ENCODE measurements at places on chromosomes 16 and 17.
A peak's percentile ranks its signal among the peaks of the same experiment; 100 is the strongest.

- DNase-seq, result no peak
These were observed 40.8 kb downstream of the MRTFB start for GRCh38 chr16:14111713-14112538.

GRCh38 chr16:87051526-87052320, 265.5 kb downstream of the C16orf95 start:
- no peak for DNase-seq

DNA sequence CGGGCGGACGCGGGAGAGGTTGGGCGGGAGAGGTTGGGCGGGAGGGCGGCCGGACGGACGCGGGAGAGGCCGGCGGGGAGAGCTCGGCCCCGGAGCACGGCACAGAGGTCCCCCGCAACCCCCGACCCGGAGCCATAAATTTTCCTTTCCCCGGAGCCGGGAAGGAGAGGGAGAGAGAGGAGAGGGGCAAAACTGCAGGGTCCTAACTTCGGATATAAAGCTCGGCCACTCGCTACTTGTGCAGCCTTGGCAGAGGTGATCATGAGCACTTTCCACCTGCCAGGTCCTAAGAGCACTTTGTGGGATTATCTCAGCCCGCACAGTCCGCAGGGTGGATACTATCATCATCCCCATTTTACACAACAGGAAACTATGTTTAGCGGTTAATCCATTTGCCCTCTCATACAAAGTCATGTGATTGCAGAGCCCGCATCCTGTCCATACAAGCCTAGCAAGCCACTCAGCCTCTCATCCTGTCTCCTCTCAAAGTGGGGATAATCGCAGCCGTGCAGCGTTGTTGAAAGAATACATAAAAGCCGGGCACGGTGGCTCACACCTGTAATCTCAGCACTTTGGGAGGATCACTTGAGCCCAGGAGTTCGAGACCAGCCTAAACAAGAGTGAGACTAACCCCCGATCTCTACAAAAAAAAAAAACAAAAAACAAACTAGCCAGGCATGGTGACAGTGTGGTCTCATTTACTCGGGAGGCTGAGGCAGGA, 780 bp upstream of the DCAKD start:
- no peak for DNase-seq

DNA sequence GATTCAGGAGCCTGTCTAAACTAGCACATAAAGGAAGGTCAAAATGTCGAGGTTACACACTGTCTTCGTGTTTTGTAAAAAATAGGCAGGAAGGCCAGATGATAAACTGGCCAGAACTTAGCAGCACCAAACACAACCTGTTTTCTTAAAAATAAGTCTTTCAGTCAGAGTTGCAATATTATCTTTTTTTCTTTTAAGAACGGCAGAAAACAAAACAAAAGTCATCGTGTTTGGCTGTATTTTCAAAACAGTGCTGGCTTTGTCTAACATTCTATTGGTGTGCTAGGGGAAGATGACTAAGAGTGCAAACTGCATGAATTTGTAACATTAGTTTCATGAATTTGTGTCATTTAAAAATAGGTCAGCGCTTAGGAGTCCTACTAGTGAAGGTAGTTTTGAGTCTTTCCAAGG, 5.3 kb downstream of the MAF start:
- DNase-seq, result no peak

DNA sequence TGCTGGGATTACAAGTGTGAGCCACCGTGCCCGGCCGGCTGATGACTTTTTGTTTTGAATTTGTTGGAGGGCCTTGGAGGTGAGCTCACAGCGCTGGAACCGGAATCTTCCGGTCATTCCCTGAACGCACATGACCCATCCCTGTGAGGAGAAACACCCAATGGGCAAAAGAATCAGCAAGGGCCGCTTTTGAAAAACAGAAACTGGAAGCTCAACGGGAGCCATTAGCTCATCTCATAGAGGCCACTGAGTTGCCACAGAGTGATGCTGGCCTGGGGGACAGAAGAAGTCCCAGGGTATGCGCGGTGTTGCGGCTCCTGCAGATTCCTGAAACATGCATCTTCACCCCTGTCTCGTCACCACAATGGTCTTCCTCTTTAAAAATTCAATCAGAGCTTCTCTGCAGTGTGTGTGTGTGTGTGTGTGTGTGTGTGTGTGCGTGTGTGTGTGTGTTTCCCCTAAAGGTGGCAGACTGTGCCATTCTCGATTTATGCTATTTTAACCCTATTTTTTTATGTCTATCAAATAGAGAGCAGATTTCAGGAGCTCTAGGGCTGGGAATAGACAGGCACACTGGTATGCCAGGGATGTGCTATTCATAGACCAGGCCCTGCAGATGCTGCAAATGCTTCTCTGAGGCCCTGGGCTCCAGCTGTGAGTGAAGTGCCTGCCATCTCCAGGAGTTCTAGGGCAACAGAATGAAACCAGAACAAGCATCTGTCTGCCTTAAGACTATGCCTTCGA, 68.3 kb downstream of the MARCHF10 start:
- peak; percentile 9 for DNase-seq

DNA sequence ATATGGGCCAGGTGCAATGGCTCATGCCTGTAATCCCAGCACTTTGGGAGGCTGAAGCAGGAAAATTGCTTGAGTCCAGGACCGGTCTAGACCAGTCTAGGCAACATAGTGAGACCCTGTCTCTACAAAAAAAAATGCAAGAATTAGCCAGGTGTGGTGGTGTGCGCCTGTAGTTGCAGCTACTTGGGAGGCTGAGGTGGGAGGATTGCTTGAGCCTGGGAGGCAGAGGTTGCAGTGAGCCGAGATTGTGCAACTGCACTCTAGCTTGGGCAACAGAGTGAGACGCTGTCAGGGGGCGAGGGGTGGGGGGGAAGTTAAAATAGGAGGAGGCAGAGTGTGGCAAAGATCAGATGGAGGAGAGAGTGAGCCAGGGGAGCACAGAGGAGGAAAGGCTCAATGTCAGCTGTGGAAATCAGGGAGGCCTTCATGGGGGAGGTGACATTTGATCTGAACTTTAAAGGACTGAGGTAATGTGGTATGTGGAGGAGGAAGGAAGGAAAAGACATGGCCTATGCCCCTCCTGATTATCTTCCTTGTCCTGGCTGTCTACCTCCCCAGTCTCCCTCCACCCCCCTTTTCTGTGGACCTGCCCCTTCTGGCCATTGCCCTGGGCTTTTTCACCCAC, 4.7 kb upstream of the GOT2 start:
- no peak for DNase-seq

GRCh38 chr16:4393240-4393600, 21.6 kb downstream of the VASN start:
- no peak for DNase-seq

- no peak for DNase-seq
These were observed 22.5 kb downstream of the ATPAF2 start for GRCh38 chr17:18016426-18016825.

- no peak for DNase-seq
These were observed 2285.3 kb downstream of the TP53TG3F start for GRCh38 chr16:35744726-35745125.

DNA sequence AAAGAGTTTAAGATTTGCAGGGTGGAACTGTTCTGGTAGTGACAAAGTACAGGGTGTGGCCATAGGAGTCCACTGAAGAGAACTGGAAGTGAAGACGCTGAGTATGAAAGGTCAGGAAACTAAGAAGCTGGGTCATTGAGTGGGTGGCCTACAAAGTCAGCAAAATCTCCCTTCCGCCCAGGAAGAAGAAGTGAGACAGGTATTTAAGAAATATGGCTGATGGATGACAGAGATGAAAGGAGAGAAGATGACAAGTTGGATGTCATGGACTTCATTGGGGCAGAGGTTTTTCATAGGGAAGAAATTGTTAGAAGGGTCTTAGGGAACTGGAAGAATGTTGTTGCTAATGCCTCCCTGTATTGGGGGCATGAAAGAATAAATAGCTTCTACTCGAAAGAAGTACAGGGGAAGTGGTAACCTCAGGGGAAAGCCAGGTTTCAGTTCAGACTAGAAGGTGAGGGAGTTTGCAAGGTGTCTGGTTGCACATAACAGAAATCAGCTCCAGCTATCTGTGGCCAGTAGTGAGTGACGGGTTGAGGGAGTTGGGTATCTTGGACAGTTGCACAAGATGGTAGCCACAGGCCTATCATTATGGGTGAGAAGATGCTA, 33.6 kb upstream of the MED13 start:
- no peak for DNase-seq

DNA sequence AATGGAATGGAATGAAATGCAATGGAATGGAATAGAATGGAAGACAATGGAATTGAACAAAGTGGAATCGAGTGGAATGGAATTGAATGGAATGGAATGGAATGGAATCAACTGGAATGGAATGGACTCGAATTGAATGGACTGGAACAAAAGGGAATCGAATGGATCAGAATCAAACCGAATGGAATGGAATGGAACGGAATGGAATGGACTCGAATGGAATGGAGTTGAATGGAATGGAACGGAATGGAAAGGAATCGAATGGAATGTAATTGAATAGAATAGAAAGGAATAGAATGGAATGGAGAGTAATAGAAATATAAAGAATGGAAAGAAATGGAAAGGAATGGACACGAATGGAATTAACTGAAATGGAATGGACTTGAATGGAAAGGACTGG, 475.2 kb upstream of the WSB1 start:
- DNase-seq, result no peak

DNA sequence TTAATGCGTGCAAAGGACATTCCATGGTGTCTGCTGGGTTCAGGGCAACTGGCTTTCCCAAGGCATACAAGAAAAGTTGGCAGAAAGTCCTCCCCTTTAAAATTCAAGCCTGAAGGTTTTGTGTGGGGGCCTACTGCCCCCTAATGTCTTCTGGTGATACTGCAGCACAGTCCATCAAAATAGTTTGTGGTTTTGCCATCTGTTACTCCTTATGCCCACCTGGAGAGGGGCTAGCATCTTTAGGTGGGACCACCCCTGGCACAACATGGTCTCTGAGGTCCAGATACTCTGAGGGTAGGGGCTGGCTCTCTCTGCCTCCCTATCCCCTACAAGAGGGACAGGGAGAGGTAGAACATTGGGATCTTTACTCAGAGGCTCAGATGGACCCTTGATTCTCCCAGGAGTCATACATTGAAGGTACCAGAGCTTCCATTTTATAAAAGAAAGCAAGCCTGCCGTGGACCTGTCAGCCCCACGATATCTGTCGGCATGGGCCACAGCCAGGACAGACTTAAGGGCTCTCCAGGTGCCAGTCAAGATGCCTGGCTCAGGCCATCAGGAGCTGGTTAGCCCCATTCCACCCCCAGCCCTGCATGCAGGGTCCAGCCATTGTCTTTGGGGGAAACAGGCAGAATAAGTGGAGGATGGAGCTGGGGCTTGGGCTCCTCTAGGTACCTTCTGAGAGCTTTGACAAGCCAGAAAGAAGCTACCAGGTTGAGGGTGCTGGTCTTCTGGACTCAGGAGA, 6.3 kb downstream of the ESRP2 start:
- peak; percentile 35 for DNase-seq

DNA sequence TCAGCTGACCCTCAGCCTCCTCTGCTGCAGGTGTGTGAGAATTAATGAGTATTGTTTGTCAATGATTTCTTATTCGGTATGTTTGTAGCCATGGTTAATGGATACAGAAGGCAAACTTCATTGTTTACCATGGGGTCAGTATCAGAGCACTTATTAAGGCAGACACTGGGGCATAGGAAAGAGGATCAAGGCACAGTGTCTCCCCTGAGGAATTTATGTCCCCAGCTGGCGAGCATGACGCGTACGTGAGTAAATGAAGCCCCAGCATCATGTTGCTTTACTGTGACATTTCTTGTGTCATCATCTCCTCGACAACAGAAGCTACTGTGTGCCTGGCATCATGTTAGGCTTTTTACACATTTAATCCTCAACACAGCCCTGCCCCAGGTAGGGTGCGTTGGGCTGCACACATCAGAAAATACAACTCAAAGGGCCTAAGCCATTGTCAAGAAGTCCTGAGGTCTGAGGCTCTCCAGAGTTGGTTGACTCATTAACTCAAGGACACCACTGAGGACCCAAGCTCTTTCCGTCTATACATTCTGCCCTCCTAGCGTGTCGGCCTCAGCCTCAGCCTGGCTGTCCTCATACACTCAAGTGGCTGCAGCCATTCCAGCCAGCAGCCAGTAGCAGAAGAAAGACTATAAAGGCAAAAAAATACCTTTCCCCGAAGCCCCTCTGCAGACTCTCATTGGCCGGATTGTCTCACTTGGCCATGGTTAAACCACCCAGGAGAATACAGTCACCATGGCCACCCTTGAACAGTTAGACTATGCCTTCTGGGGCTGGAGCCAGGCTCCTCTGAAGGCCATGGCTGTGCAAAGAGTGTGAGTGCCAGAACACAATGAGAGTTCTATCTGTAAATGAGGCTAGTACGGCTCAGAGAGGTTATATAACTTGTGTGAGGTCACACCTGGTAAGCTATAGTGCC, 13.9 kb upstream of the ZCCHC14 start:
- DNase-seq, result no peak

DNA sequence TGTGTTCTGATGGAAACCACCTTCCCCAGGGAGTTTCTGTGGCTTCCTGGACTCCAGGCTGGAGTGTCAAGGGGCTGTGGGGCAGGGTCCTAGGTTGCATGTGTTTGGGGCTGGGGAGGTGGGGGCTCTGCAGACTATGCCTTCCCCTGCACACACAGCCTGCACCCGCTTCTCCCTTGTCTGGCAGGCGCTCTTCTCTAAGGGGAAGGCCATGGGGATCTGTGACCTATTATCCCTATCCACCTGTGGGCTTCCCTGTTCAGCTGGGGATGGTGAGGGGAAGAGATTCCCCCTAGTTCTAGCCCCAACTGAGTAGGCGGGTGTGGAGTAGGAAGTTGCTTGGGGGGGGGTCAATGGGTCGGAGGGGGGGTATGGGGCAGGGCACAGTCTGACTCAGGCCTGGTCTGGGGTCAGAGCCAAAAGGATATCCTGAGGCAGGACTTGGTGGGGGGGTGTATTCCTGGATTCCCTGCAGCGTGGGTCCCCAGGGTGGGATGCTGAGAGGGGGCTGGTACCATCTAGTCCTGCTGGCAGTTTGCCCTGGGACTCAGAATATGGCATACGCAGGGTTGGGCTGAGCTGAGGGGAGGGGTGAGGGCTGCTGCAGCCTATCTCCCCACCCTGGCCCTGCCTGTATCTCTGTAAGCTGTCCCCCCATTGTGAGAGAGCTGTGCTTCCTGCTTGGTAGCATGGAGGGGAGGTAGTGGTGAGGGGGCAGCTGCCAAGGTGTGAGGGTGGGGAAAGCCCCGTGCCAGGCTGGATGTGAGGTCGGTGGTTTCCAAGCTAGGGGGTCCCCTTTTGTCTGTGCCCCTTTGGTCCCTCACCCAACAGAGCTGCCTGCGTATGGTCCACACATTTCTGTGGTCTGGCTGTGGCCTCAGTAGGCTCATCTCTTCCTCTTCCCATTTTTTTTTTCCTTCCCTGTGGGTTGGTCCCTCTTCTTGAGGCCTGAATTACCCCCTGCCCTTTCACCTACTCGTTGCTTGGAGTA, 14.7 kb downstream of the RARA start:
- no peak for DNase-seq

DNA sequence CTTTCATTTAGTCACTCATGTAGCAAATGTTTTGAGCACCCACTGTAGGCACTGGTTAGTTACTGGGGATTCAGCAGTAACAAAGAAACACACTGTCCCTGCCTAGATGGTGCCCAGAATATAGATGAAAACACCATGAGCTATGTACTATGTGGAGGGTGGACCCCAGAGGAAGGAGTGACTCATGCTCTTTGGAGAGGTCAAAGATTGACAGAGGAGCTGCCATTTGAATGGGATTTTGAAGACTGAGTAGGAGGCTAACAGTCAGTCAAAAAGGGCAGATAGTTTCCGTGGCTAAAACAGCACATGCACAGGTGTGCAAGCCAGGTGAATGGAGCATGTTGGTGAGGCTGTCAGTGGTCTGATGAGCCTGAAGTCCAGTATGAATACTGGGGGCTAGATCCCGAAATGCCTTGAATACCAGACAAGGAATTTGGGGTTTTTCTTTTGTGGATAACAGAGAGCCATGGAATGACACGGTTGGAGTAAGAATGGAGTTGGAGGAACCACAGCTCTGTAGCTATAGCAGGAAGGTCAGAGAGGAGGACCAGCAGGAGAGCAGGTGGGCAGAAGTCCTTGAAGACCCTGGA, 6.1 kb downstream of the IL21R start:
- peak; percentile 87 for DNase-seq

Data from brain microvascular endothelial cell (primary cell).